ENCODE measurements at places on chromosomes 2 and 18. TPM values are rescaled to one million over a fixed set of nuclear protein-coding genes. Genes with fewer than 3 reads are reported as not detected.

DNA sequence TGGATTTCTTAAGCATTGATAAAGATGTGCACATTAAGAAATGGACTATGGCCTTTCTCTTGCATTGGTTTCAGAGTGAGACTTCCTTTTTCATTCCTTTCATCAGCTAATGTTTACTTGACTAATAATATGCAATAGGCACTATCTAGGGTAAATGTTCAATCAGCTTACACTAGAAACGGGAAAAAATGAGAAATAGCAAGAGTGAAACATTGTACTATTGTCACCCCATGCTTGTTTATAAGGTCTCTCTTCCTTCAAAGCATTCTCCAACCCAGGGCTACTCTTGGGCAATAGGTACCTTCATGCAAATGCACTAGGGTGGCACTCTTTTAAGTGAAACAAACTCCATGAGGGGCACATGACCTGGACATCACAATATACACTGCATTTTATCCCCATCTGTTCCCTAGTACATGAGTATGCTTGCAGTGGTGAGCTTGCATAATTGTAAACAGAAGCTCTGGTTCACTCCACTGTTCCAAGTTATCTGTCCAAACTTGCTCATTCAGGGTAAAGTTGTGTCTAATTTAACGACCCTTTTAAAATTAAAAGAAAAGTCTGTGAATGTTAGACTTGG is 402.3 kb downstream of the ERBB4 start:
- no peak for DNase-seq

DNA sequence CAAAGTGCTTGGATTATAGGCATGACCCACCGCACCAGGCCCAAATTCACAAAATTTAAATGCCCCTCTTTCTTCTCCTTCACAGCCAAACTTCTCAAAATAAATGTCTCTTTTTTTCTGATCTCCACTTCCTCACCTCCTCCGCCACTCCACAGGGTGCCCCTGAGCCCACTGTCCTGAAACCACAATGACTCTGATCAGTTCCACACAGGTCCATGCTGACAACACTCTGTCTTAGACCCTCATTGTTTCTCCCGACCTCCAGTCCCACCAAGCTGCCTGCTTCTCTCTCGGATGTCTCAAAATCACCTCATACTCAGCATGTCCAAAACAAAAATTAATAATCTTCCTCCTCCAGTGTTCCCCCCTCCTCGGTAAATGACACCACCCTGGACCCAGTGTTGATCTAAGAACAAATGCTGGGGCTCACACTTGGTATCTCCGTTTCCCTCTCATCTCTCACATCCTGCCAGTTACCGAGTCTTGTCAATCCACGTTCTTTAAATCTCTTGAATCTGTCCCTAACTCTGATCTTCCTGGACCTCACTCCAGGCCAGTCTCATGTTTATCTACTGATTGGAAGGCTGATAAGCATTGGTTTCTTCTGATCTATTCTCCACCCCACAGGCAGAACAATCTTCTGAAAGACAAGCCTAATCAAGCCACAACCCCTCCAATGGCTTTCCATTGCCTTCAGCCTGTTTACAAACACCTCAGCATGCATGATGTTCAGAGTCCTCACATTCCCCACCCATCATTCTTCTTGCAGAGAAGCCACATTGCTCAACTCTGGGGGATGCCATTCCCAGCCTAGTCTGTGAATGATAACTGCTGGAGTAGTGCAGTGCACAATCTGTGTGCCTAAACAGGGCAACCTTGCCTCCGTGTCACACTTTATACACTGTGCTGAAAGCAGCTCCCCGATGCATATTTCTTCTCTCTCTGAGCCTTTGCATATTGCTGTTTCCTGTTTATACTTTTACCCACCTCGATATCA is 12.4 kb upstream of the ANKRD44 start:
- DNase-seq = no peak

DNA sequence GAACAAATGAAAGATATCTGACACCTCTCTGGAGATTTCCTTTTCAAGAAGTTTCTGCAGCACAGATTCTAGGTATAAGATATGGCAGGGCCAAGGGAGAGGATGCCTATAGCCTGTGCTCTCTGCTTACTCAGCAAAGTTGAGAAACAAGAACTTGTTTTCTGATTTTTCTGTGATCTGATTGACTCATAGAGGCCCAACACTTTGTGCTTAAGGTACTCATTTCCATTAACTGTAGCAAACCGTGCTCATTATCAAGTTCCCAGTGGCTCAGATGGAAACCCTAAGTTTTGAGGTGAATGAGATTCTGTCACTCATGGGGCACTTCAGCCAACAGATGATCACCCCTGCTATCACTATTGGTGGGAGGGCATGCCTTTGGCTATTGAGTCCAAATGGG is 124.3 kb downstream of the SP100 start:
- DNase-seq = no peak

DNA sequence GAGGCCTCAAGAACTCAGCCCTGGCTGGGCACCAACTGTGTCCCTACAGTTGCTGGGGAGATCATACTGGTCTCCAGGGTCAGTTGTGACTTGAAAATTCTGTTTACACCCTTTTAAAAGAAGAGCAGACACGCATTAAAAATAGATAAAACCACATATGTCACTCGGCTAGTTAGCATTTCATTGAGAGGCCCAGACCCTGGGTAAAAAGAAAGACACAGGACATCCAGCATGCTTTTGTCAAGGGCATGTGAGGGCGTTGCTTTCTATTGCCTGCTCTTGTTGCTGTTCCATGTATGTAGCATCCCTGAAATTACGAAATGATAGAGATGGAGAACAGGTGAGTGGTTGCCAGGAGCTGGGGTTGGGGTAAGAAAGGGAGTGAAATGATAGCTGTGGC is 94.3 kb downstream of the SEPTIN10 start:
- no peak for DNase-seq

GRCh38 chr2:48369971-48370370 is 160.0 kb upstream of the STON1 start:
- no peak for DNase-seq

- DNase-seq = no peak
These were observed 531.2 kb upstream of the VRK2 start for GRCh38 chr2:57515366-57515765.

- no peak for DNase-seq
These were observed 200.8 kb downstream of the EPHA4 start for GRCh38 chr2:221371347-221371746.

DNA sequence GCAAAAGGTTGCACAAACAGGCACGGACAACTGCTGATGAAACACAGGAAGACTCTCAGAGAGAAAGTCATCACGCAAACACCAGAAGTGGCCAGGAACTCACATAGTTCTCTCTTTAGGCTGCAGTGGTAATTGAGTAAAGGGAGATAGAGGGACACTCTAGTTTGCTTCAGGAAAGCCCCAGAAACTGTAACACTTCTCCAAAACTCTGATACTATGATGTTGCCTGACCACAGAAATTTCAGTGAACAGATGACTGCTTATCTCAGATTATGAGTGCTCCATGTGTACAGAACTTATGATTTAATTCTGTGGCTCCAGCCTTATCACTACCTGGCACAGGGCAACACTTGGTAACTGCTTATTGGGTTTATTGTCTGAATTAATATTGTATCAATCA is 311.5 kb upstream of the GYPC start:
- no peak for DNase-seq

DNA sequence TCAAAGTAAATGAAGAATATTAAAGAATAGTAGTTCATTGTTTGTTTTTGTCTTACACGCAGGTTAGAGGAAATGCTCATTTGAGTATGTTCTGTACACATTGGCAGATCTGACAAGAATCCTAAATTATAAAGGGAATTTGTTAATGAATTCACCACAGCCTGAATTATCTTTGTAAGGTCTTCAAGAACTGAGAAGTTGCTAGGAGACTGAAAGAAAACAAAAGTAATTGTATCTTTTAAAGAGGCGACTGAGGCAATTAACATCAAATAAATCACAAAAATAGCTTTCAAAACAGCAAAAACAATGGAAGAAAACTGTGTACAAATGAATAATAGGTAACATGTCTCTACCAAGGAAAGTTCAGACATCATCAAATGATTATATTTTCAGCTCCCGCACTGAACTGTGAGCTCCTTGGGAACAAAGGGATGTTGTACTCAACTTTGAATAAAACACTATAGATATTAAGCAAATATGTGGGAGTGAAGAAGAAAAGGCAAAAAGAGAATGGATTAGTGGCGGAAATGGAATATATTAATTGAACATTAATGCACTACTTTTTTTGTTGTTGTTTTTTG is 51.7 kb upstream of the ATIC start:
- peak; percentile 25 for DNase-seq

- peak; percentile 54 for DNase-seq
These were observed 51.4 kb upstream of the SPAG16 start for GRCh38 chr2:213232649-213233437.

DNA sequence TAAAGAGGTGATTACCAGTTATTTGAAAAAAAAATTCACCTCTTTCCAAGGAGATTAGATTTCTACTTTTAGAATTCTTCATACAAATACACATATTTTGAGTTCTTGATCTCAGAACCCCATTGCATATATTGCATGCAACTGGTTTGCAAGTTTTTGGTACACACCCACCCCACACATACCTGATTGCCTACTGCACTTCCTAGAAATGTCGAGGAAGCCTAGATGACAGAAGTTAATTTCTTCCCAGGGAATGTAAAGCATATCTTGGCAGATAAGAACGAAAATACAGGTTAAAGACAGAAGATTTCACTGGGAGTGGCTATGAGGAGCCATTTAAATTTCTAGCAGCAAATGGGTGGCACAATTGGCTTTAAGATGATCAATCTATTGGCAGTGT is 67.1 kb upstream of the IL1R1 start:
- DNase-seq = no peak

GRCh38 chr2:30152385-30152784 is 5.6 kb downstream of the YPEL5 start:
- DNase-seq = no peak

- DNase-seq = no peak
These were observed 127.0 kb upstream of the NPAS2 start for GRCh38 chr2:100692906-100693305.

DNA sequence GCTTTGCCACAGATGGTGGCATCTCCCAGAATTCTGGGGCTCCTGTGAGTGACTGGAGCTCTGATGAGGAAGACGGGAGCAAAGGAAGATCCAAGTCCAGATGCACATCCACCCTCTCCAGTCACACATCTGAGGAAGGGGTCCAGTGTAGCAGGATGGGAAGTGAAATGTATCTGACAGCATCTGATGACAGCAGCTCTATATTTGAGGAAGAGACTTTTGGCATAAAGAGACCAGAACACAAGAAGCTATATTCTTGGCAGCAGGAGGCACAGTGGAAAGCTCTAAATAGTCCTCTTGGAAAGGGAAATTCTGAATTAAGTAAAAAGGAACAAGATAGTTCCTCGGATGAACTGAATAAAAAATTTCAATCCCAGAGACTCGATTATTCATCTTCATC is 23.5 kb upstream of the C1GALT1C1L start:
- DNase-seq = no peak

GRCh38 chr2:227177592-227178336 is 13.3 kb downstream of the COL4A3 start:
- DNase-seq = no peak

ABCG5 gene
- not detected for total RNA-seq

TMEM169 gene
- total RNA-seq = not detected

C2orf66 gene
- not detected for total RNA-seq

EVX2 gene
- total RNA-seq = not detected
